Stimulated activated CD8-positive, alpha-beta memory T cell treated with anti-CD3 and anti-CD28 coated beads, Interleukin-4, amount 100 ng/mL, for 24 hours (primary cell): ENCODE measurements at places on chromosomes 1 and 21.
A peak's percentile ranks its signal among the peaks of the same experiment; 100 is the strongest.

DNA sequence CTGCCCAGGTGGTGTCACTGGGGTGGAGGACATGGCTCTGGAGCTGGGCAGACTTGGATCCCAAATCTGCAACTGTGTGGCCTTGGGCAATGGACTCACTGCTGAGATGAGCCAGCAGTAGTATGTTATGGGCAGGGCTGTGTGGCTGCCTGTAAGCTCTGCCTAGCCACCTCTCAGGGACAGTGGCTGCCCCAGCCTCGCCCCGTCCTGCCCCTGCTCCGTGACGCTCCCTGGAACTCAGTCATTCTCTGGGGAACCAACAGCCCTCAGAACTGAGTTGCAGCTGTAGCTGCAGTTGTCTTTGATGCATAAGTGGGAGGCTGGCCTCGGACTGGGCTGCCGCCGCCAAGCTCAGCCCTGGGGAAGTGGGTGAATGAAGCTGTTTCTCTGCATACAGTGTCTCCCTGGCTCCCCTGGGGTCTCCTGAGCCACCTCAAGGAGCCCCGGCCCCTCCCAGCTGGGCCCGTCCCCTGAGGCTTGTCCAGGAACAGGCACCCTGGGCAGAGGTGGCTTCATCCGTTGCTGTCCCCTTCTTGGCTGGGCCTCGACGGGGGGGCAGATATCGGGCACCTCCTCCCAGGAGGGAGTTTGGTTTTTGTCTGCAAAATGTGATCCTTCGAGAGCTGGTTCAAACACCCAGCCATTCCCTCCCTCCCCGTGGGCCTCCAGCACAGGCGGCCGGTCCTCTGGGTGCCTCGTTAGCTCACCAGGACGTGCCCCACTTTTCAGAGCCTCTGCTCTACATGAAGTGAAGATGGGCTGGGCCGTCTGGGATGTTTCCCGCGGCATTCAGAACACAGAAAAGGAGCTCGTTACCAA is 26.2 kb upstream of the PLCH2 start:
- DNase-seq, result no peak

DNA sequence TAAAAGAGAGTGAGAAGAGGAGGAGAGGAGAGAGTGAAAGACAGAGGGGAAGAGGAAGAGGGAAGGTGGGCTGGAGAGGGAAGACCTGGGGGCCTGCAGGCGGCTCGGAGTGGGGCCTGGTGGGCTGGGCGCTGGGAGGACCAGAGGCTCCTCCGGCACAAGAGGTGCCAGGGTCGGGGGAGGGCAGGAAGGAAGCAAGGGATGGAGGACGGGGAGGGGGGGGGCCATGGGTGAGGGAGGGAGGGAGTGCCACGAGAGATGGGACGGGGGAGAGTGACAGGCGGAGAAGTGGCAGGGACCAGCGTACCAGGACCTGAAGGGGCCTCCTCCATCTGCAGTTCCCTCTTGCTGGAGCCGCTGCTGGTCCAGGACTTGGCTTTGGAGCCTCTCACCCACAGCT is 87.7 kb downstream of the CASZ1 start:
- DNase-seq, result no peak

DNA sequence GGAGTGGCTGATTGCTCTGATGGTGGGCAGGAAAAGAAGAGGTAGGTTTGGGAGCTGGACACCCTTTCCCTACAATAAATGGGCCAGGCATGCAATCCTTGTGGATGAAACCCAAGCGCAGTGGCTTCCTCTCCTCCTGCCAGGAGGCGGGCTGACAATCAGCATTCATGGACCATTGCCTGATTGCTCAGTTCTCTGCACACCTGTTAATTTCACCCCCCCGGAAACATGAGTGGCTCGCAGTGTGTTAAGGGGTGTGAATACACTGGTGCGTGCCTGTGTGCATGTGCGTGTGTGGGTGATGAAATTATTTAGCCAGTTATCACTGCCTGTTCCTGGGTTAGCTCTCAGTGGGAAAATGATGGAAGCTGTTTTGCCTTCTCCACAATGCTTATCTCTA is 310.7 kb downstream of the PCP4 start:
- DNase-seq, result no peak

GRCh38 chr1:192887426-192887825 is 78.6 kb downstream of the RGS2 start:
- no peak for DNase-seq

DNA sequence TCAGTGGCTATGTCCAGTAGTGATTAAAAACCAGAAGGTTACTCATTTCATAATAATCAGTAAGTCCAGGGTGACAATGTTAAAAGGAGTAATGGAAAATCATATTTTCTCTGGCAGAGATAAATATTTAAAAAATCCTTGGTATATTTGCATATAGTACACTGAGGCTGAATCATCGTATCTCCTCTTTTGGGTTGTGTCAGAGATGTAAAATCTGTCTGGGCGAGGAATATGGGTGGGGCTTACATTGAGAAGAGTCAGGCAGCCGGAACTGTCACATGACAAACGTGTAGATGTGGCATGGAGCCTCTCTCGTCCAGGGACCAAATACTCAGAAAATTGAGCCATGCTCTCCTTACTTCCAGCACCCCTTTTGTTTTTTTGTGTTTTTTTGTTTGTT is 120.9 kb downstream of the FMN2 start:
- DNase-seq, result no peak

DNA sequence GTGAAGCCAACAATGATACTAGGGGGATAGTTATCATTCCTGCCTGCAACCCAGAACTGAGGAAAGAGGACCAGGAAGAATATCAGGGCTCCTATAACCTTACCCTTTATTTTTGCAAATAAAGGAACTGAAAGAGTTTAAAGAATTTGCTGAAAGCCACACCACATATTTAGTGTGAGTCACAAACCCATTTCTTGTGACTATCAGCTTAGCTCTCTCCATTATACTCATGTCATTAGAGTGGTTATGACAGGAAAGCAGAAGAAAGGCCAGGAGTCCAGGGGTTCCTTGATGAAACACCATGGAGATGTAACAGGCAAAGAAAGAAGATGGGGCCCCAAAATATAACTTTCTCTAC is 141.1 kb upstream of the SAMSN1 start:
- DNase-seq, result no peak

DNA sequence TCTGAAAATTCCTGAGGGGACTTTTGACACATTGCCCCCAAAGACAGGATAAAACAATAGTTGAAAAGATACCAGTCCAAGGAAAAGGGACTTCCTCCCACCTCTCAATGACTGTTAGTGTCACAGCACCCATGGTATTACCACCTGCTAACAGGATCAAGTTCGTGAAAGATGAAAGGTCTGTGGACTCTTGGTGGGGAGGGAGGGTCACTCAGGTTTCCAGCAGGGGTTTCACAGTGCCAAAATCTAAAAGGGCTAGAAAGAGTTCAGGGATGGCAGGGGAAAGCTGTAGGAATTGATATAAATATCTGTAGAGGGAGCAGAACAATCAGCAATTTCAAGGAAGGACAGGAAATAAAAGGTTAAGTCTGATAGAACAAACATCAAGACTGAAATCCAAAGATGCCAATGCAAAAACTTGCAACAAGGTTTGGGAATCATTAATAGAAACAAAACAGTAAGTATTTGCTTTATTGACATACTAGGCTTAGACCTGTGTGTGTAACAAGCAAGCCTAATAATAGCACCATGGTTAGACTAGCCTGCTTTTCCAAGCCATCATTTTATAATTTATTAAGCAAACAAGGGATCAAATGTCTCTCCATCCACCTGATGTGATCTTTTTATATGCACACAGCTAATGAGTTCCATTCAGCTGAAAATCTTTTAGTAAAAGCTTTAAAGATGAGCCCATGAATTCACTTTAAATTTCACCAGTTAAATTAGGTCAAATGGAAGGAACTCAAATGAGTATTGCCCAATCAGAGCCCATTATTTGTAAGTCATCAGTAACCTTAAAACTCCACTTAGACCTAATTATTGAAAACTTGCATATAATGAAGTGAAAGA is 3.7 kb downstream of the MCL1 start:
- DNase-seq, result no peak

DNA sequence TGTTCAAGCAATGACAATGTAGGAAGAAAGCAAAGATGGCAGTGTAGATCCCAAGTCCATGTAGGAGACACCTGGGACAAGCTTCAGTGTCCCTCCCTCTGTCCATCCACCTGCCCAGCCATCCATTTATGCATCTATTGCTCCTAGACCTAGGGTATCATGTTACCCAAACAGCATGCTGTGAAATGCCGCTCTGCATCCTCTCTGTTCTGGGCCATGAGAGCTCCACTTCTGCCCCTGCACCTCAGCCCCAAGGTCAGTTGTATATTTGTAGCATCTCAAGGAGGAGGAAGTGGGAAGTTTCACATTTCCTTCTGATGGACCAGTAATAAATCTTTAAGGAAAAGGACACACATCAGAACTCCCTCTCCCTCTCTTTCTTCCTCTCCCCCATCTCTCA is 27.9 kb upstream of the TSPEAR start:
- no peak for DNase-seq

GRCh38 chr1:20713440-20713839 is 4.4 kb downstream of the KIF17 start:
- DNase-seq, result no peak

- DNase-seq, result no peak
Measured at GRCh38 chr21:33980276-33980916, 64.8 kb upstream of the ATP5PO start.

- no peak for DNase-seq
Measured at GRCh38 chr1:67723126-67723525, 38.1 kb downstream of the GADD45A start.

- DNase-seq, result no peak
Measured at GRCh38 chr1:93475681-93476080, 27.8 kb downstream of the FNBP1L start.

GRCh38 chr1:230441183-230442029 is 15.3 kb upstream of the PGBD5 start:
- no peak for DNase-seq

DNA sequence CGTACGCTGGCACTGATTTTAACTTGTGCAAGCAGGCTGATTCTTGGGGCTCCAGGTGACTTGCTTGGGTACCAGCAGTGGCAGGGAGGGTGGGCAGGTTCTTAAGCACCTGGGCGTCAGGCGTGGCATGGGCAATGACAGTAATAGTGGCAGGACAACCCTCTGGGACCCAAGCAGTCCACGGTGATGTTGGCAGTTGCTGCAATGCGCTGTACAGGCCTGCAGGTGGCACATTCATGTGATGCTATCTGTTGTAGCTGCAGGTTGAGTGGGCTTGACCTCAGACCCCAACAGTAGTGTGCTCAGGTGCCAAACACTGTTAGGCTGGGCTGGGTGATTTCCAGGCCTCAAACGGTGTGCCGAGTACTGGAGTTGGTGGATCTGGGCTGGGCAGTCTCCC is 10.2 kb upstream of the OR10J4 start:
- DNase-seq, result no peak

GRCh38 chr21:17449701-17450100 is 63.1 kb upstream of the CXADR start:
- no peak for DNase-seq

GRCh38 chr1:59328353-59328752 is 31.5 kb downstream of the FGGY start:
- DNase-seq, result no peak

DNA sequence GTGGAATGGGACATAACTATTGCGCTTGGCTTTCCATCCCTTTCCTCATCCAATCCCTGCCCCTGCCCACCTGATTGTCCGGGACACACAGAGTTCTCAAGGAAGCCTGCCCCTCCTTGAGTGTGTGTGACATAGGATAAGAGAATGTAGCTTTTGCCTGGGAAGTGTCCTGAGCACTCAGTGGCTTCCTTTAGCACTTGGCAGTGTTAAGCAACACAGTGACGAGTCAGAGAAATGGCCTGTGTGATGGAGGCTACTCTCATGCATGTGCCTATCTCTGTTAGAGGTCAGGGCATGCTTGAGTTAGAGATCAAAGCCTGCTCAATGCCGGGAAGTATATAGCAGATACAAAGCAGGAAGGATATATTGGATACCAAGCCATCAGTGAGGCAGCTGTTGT is 289.5 kb downstream of the SIPA1L2 start:
- no peak for DNase-seq

DNA sequence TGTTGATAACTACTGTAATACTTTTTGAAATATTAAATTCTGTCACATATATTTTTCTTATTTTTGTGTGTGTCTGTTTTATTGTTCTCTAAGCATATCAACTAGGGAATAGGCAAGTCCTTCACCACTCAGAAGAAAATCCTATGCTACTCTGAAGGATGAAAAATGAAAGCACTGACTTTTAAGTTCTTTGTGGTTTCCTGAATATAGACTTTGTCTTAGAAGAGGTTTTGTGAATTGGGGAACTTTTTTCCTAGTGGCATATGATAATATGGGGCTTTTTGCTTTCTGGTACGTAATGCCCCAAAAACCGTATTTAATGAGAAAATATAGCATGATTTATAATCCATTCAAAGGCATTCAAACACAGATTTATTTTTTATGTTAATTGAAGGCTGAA is 136.0 kb downstream of the SNX7 start:
- DNase-seq, result no peak

GRCh38 chr1:182279302-182279701 is 112.3 kb downstream of the GLUL start:
- DNase-seq, result no peak

GRCh38 chr1:151991663-151992302 is 1.9 kb downstream of the S100A10 start:
- DNase-seq, result no peak

DNA sequence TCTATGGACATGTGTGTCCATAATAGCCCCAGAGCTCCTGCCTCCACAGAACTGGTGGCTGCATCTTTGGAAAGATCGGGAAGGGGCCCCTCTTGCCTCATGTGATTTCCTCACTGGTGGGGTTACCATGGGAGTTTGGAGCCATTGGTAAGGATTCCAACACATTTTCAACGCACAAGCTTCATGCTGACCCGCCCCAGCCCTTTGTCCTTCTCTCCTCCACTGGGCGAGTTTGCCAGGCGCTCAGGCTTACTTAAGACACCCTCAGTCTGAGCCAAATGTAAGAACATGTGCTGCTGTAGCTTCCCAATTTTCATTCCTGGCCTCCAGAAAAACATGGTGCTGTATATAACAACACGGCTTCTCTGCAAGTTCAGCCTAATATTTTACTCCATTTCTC is 72.4 kb downstream of the ATP5PO start:
- DNase-seq, result no peak

- DNase-seq, result peak; percentile 23
Measured at GRCh38 chr21:46056450-46056903, 41.4 kb upstream of the COL6A2 start.

- DNase-seq, result no peak
Measured at GRCh38 chr1:115564201-115564600, 77.6 kb upstream of the VANGL1 start.

DNA sequence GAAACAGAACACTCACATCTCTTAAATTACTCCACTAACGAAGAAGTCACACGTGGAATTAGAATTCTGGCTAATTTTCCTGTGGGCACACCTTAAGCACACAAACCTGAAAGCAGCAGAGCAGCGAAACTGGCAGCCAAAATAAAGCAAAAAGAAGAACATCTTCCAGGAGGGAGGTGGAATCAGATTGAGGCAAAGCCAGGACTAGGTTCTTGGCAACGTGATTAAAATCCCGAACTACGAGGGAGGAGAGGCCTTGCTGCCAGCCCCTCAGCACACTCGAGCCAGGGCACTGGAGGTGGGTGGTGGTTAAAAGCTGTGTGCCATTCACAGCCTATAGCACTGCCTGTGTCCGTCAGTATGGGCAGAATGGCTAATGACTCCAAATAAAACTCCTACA is 58.0 kb downstream of the HIVEP3 start:
- DNase-seq, result no peak

- no peak for DNase-seq
Measured at GRCh38 chr1:178126741-178127185, 32.9 kb downstream of the RASAL2 start.
